Activated CD4-positive, alpha-beta memory T cell treated with anti-CD3 and anti-CD28 coated beads for 36 hours (primary cell): ENCODE measurements at places on chromosomes 3 and 15.

DNA sequence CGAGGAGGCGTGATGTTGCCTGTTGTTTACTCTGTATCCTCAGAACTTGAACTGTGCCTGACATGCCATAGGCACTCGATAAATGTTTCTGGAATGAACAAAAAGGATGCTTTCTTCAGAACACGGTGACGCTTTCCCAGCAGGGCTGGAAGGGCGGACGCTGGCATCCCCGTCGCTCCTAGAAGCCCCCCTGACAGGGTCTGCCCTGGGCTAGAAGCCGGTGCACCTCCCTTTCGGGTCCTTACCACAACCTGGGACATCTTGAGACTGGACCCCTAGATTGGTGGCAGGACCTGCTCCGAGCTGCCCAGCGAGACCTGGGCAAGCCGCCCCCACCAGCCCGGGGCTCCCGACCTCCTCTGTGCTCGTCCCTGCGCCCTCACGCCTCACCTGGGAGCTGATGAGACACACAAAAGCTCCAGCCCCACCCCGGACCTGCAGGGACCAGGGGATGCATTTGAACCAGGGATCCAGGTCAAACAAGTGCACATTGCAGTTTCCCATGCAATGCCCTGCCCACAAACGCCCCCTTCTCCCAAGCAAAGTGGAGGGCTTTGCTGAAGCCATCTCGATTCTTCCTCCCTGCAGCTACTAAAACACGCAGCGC lies 131.2 kb upstream of the MEF2A start:
- no peak for DNase-seq

GRCh38 chr15:25184356-25185155 lies 229.8 kb downstream of the SNRPN start:
- DNase-seq, result no peak

DNA sequence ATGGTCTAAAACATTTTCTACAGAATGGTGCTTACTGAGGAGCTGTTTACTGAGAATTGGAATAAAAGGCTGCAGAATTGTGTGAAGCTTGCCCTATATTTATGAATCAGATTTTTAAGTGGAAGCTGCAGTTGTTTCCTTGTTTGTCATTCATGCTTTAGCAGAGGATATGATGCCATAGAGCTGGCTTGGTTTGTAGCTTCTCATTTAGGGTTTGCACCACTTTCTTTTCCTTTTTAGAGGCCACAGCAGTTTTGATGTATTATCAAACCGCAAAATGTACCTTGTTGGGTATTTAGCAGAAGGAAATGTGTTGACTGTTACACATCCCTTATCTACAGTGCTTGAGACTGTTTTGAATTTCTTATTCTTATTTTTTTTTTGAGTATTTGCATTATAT lies 66.2 kb downstream of the RASA2 start:
- no peak for DNase-seq

DNA sequence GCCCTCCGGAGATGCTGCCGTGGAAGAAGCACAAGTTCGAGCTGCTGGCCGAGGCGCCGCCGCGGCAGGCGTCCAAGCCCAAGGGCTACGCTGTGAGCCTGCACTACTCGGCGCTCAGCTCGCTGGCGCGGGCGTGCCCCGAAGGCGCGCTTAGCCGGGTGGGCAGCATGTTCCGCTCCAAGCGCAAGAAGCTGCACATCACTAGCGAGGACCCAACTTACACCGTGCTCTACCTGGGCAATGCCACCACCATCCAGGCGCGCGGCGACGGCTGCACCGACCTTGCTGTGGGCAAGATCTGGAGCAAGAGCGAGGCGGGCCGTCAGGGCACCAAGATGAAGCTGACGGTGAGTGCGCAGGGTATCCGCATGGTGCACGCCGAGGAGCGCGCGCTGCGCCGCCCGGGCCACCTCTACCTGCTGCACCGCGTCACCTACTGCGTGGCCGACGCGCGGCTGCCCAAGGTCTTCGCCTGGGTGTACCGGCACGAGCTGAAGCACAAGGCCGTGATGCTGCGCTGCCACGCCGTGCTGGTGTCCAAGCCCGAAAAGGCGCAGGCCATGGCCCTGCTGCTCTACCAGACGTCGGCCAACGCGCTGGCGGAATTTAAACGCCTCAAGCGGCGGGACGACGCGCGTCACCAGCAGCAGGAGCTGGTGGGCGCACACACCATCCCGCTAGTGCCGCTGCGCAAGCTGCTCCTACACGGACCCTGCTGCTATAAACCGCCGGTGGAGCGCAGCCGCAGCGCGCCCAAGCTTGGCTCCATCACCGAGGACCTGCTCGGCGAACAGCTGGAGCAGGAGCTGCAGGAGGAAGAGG lies 1.3 kb downstream of the FAM43A start:
- peak; percentile 49 for DNase-seq

- no peak for DNase-seq
Observed at GRCh38 chr15:71282076-71282475, 166.8 kb downstream of the THSD4 start.

- no peak for DNase-seq
Observed at GRCh38 chr3:126984391-126985131, 1.6 kb downstream of the PLXNA1 start.
